HAP-1 (cell line): ENCODE measurements at places on chromosomes 2 and 18.
A peak's percentile ranks its signal among the peaks of the same experiment; 100 is the strongest.

DNA sequence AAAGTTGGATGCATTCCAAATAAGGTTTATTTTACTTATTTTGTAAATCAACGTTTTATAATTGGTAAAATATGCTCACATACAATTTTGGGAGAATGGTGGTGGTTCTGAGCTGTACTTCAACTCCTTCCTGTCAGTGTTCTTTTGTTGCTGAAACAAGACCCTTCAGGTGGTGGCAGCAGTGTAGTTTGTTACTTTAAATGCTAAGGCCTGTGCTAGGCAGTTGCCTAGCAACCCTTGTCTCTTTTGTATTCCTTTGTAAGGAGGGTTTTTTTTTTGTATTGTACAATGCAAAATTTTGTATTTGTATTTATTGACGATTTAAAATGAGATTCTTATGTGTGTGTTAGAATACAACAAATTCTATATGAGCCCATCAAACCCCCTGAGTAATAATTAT, 166.0 kb upstream of the FAM98A start:
- peak; percentile 8 for DNase-seq

GRCh38 chr18:7369006-7369405, 138.1 kb downstream of the LRRC30 start:
- DNase-seq: no peak

DNA sequence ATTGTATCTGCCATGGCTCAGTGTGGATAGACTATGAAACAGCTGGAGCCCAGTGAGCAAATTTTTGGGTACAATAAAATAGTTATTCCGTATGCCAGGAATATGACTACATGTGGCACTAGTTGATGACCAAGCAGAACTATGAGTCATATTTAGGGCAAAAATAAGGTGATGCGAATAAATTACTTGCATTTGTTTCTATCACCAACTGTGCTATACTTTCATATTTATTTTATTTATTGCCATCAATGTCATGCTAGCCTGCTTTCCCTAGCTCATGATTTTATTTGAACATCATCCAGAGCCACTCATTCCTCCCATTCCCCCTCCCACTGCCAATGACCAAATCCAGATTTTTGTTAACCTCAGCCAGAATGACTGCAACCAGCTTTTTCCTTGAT, 13.3 kb upstream of the FAP start:
- no peak for DNase-seq

- no peak for DNase-seq
Observed at GRCh38 chr2:139170406-139170805, 390.2 kb upstream of the NXPH2 start.

- DNase-seq: no peak
Observed at GRCh38 chr2:120396861-120397811, 51.2 kb downstream of the INHBB start.

DNA sequence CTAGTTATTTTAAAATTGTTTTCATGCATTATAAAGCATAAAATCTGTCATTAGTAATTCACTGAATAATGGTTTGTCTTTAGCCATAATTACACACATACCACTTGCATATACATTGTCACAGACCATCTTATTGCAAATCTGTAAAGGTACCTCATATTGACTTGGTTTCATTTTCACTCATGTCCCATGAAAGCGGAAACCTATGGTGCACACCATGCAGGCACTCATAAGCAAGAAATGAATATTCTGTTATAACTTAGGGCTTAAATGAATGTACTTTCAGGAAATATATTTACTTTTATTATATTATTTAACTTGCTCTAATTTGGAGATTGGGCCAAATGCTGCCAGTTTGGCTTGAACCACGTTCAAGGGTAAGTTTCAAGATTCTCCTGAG, 29.2 kb upstream of the STK17B start:
- DNase-seq: no peak

DNA sequence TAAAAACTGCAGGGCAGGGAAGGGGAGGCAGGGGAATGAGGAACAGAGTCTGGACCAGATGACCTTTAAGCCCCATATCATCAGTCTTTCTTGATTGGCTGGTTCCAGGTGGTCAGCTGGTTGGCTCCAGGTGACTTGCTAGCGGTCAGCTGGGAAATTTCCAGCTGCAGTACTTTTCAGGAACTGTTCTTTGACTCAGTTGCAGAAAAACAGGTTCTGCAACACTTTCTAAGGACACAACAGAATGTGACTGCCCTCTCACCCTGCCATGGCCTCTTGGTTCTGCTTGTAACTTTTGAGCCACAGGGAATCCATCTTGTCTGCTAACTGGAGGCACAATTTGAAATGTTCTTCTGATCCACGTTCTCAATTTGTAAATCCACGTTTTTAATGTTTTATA, 278.3 kb upstream of the LRATD1 start:
- DNase-seq: no peak

DNA sequence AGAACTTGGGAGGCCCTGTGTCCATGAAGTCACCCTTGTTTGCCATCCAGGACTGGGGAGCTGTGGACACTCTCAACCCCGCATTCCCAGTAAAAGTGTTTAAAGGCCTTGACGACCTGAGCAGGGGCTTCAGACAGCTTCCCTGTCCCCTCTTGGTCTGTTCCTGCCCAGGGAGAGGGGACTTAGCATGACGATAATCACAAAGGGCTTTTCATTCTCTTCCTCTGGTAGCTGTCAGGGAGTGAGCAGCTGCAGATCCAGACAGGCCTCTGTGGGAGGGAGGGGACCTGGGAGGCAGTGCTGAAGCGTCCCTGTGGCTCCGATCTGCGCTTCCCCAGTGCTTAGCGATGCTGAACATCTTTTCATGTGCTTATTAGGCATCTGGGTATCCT, 77.8 kb upstream of the HS6ST1 start:
- peak; percentile 32 for DNase-seq

DNA sequence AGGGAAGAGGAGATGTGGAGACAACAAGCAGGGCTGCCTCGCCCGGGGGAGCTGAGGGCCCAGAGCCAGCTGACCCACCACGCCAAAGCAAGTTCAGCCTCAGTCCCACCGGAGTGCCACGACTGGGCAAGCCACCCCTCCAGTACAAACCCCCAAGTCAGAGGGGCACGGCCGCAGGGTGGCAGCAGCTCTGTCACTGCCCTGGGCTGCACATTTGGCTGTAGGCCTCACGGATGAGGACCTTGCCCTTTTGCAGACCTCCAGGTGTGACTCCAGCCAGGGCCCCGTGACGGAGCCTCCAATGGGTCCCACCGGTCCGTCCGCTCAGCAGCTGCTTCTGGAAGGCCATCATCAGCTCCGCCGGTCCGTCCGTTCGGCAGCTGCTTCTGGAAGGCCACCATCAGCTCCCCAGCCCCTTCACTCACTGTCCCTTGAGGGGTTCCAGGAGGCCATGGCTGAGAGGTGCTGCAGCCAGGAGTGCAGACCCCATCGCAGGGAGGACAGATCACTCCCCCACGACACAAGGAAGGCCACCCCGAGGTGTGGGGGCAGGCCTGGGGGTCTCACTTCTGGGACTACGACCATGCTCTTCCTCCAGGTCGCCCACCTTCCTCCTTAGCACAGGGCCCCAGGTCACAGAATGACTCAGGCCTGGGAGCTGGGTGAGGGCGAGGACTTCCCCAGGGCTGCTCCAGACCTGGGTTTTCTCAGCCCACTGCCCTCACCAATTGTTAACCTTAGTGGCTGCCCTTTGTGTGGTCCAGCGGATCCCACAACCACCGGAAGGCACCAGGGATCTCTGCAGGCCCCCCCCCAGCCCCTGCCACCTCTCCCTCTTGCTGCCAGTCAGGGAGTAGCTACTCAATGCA, 24.6 kb upstream of the STK25 start:
- no peak for DNase-seq

GRCh38 chr18:13594551-13594950, 131.8 kb downstream of the FAM210A start:
- DNase-seq: no peak

- DNase-seq: no peak
Observed at GRCh38 chr2:148553332-148553887, 91.1 kb upstream of the EPC2 start.

- no peak for DNase-seq
Observed at GRCh38 chr2:99140860-99141109, 722 bp upstream of the C2orf15 start.

DNA sequence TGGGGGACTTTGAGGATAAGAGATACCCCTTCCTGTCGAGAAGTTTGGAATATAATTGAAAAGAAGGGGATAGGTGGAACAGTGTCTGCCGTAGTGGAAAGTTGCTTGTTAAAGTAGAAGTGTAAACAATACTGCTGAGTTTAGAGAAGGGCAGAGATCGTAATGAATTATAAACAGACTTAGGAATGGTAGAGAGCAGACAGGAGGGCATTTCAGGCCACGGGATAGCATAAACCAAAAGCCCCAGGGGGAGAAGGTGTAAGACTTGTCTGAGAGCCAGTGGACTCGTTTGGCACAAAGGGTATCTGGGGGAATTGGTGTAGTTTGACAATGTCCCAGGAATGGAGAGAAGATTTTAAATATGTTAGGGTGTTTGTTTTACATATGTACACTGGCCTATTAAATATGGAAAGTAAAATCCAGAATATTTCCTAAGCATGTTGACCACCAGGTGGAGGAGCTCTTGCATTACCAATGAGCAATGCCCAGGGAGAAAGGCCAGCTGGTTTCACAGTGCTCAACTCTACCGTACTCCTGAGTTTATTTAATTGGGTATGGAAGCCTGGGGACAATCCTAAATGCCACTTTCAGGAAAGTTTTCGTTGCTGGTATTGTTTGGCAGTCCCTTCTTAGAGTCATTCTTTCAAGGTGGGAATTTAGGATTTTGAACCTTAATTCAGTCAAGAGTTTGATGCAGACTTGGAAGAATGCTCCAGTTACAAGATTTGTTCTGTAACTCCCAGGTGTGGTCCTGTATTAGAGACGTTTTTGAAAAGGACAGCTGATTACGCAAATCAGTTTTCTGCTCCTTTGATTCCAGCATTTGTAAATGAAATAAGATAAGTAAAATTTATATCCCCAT, 7.5 kb downstream of the COPS8 start:
- peak; percentile 15 for DNase-seq

DNA sequence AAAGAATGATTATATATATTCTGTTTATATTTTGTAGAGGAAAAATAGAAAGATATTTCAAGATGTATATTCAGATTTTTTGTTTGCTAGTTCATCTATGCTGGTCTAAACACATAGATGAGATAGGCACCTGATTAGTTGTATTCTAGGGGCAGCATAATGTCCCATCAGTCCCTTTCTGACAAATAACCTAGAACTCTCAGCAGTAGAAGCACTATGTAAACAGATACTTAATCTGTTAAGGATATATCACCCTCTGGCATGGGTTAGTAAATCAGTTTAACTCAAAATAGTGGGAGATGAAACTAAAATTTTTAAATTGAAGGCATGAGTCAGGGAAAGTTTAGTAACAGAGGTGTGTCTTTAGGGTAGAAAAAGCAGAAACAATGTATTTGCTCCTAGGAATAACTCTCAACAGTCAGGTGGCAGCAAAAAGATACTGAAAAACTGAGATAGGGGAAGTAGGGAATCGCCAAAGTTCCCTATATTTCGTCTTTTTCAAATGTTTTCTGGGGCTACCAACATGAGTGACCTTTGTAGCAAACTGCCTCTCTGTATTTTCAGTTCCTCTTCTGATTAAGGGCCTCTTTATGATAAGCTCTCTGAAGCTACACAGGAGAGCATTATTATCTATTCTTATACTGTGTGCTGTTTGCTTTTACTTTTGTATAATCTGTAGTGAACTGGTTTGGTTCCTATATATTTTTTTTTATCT, 5.7 kb downstream of the PPP1R1C start:
- no peak for DNase-seq
